ENCODE measurements at places on chromosomes 2 and 18. TPM values are rescaled to one million over a fixed set of nuclear protein-coding genes. Genes with fewer than 3 reads are reported as not detected.
A peak's percentile ranks its signal among the peaks of the same experiment; 100 is the strongest.

- no peak for DNase-seq
Observed at GRCh38 chr2:58204195-58204959, 36.7 kb downstream of the FANCL start.

GRCh38 chr18:69205925-69206324, 194.8 kb upstream of the DOK6 start:
- DNase-seq = no peak

DNA sequence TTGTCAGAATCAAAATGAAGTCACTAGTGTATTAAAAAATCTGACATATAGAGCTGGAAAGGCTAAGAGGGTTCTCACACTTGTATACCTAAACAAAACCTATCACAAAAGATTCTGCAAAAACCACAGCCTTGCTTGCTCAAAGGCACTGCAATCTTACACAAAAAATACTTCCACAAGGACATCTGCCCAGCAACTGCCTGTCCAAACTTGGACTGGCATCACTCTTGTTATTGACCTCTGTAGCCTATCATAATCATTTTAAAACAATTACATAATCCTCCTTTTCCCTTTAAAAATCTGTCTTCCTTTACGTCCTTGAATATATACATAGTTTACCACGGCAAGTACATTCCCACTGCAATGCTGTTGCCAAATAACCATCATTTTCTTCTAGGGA, 19.9 kb downstream of the CHMP3 start:
- no peak for DNase-seq

DNA sequence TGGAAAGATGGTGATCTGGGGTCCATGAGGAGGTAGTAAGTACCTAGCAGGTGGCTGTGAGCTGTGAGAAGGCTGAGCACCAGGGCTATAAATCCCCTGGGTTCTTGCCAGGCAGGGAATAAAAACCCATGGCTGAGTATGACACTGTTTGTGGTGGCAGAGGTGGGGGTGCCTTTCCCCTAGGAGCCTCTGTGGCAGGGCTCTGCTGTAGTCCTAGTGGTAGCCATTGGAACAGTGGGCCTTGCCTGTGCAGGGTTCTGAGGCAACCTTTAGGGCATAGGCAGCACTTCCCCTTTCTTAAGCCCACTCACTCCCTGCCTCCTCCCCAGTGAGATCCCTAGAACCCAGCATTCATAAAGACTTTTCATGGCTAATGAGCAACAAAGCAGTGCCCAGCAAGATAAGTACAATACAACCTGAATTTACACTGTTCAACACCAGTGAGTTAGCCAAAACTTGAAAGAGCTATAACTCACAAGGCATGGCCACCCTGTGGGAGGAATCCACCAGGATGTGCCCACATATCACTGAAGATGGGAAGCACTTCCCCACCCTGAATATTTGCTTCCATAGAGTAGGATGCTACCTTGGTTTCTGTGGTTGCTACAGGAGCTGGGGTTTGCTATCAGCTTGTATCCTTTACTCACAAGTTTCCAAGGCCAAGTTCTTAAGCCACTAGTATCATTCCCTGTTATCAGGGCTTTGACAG, 100.9 kb upstream of the NEUROD1 start:
- DNase-seq = peak; percentile 14

DNA sequence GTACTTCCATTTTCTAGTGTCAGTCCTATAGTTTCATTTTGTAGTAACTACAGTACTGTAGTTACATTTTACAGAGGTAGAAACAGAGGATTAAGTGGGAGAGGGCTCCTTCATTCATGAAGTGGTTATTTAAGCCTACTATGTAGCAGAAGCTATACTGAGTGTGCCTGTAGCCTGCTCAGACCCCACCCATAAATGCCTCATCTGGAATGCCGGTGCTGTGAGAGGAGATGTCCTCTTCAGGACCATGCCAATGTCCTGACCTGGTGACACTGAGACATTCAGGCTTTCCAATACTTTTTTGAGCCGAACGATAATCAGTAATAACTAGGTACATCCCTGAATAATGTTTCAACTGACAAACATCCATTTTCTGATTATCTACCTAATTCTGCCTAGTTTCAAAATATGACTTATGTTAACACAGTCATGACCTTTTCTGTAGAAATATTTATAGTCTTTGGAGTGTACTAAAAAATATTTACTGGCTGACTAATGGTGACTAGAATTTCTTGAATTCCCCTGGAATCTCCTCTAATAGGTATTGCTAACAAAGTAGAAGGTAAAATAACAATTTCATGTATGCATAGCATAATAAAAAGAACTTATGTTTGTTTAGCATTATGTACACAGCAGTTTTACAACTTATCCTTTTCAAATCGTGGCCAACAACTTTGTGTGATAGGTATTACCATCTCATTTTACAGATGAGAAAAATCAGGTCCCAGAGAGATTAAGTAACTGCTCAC, 10.2 kb upstream of the ARHGAP28 start:
- DNase-seq = no peak

GNLY gene
- 0.80 TPM for polyA plus RNA-seq

DNA sequence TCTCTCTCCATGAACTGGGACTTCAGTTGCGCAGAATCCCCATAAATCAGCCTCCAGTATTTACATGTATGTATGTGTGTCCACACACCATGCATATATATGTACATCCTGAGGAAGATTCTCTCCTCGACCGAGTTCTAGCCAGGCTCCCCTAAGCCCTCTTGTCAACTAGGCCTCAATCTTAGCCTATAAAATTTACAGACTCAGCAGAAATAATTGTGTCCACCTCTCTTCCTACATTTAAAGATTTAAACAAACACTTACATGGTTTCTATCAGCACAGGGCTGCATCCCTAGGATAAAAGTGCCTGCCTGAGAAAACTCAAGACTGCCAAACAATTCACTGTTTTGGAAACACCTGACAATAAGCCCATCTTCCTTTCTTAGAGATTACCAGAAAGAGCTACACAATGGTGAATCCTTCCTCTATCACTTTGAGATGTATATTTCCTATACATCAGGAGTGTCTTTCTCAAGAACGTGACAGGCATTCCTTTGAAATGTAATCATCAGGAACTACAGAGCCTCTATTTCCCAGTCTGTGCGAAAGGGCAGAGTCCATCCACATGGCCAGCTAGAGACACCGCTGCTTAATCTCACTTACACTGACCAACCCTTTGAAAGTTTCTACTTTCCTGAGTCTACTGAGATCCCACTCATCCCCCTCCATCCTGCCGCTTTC, 39.5 kb downstream of the ZNF519 start:
- no peak for DNase-seq

GRCh38 chr18:70228536-70228935, 23.0 kb upstream of the RTTN start:
- no peak for DNase-seq

ACTR1B gene
- polyA plus RNA-seq = 54.6 TPM

GRCh38 chr2:146870691-146871090, 974.1 kb upstream of the ACVR2A start:
- DNase-seq = no peak

TUBA4B gene
- polyA plus RNA-seq = 0.56 TPM

DNA sequence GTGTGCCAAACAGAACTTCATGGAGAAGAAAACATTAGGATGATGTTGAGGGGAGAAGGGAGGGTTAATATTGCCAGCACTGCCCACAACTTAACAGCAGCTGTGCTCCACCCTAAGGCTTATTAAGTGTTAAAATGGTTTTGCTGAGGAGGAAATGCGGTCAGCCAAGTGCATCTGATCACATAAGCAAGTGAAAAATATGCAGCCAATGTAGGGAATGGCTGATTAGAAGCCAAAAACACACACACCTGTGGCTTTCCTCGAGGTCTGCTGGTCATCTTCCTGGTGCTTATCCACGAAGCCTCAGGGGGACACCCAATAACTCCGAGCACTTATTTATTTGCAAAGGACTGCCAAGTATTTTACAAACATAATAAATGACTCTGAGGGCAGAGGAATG, 66.3 kb upstream of the GPR45 start:
- DNase-seq = no peak

- no peak for DNase-seq
Observed at GRCh38 chr2:106800976-106801655, 84.9 kb downstream of the ST6GAL2 start.

DNA sequence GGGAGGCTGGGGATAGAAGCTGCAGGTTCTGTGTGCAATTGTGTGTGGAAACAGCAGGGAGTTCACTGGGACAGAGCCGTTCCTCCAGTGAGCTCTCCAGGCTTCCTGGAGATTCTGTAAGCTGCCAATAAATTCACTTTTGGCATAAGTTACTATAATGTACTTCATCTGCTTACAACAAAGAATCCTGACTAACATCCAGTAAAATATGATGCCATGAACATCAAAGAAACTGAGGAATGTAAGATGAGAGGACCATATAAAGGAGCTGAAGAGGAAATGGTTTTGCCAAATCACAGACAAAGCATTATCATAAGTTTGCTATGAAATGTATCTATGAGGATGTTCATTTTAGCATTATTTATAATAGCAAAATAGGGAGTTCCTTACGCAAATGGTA, 175.3 kb downstream of the KCNE4 start:
- no peak for DNase-seq

DNA sequence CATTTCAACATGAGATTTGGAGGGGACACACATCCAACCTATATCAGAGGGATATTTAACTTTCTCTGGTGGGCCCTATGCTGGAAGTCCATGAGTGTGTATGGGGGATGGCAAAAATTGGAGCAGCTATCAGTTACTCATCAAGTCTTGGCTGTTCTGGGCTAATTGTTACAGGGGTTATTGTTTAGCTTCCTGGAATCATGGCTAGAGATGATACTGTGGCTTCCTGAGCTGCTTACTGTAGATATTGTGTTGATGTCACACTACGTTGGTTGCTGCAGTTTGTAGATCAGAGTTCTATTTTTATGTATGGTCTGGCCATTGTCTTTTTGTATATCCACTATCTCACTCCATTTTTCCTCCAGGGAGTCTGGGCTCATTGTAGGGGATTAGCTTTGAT, 20.9 kb upstream of the IL1R2 start:
- DNase-seq = no peak

DNA sequence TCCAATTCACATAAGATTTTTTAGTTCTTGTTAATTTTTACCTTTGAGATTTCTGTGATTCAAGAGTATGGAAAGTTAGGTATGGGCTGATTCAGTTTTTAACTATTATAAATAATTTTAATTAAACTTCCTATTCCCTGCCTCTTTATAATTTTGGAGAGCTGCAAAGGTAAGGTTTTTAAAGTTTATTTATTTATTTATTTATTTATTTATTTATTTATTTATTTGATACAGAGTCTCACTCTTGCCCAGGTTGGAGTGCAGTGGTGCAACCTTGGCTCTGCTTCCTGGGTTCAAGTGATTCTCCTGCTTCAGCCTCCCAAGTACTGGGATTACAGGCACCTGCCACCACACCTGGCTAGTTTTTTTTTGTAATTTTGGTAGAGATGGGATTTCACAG, 215.5 kb upstream of the FIGN start:
- no peak for DNase-seq

GRCh38 chr2:136384531-136385303, 266.8 kb upstream of the CXCR4 start:
- DNase-seq = peak; percentile 39

DNA sequence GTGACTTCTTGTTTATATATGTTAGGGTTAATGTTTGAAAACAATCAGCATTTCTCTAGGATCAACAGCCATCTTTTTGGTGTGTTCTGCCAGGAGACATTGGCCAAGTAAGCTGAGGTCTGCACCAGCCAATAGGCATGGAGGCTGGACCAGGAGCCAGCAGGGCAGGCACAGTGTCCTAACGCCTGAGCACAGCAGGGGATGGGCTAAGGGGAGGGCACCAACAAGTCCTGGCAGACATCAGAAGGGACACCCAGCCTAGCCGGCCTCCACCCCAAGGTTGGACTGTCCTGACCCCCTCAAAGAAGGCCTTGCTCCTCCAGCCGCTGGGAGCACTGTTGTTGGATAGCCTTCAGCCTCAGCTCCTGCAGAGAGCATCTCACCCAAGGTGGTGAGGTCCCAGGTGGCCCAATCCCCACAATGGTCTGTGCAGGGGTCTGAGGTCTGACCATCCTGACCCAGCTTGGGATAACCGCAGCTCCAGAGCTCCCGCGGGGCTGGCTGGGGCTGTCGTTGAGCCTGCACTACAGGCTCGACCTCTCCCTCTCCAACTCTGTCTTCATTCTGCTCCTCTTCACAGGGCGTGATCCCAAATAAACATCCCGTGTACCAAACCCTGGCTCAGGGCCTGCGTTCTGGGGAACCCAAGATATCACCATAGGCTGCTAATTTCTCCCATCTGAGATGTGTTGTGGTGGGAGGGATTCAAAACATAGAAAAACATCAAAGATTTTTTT, 8.1 kb downstream of the TEX44 start:
- DNase-seq = no peak

GRCh38 chr2:100962366-100963025, 39.6 kb upstream of the RPL31 start:
- DNase-seq = no peak

DNA sequence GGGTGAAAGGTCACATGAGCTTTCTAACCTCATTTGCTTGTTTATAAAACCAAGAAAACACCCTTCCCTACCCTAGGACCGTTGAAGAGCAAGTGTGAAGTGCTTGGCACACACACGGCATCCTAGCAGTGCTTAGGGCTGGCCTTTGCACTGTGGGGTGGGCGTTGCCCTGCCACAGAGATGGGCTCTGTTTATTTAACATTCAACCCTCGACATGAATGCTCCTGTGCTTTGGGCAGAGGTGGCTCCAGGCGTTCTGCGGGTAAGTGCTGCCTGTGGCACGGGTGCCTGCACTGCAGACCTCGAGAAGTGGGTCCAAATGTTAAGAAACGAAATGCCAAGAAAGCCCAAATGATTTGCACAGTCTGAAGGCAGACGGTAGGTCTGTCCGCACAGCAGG, 170.1 kb downstream of the FHOD3 start:
- DNase-seq = no peak

DNA sequence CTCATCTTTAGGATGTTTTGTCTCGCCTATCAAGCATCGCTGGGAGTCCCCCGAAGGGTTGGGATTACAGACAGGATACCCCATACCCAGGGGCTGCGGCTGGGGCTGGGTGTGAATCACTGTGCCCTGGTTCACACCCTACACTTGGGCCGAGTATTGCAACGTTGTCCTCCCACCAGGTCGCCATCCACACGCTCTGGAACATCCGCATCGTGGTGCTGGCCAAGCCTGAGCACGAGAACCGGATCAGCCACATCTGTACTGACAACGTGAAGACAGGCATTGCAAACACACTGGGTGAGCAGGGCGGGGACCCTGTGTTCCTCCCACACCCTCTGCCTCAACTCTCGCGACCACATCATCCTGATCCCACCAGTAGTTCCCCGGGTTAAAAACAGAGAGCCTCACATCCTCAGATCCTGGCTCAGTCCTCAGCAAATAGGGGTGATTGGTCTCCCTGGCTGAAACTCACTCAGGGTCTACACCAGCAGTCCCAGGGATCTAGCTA, 87.3 kb upstream of the ATG16L1 start:
- no peak for DNase-seq

Data from muscle of leg (tissue), 16 donors.